ENCODE measurements at places on chromosomes 3 and 15.

- no peak for DNase-seq
Observed at GRCh38 chr3:30711151-30711550, 104.8 kb downstream of the TGFBR2 start.

GRCh38 chr3:128468285-128468790, 1.6 kb upstream of the DNAJB8 start:
- DNase-seq, result no peak

- no peak for DNase-seq
Observed at GRCh38 chr3:9404680-9405079, 7.3 kb downstream of the SETD5 start.

DNA sequence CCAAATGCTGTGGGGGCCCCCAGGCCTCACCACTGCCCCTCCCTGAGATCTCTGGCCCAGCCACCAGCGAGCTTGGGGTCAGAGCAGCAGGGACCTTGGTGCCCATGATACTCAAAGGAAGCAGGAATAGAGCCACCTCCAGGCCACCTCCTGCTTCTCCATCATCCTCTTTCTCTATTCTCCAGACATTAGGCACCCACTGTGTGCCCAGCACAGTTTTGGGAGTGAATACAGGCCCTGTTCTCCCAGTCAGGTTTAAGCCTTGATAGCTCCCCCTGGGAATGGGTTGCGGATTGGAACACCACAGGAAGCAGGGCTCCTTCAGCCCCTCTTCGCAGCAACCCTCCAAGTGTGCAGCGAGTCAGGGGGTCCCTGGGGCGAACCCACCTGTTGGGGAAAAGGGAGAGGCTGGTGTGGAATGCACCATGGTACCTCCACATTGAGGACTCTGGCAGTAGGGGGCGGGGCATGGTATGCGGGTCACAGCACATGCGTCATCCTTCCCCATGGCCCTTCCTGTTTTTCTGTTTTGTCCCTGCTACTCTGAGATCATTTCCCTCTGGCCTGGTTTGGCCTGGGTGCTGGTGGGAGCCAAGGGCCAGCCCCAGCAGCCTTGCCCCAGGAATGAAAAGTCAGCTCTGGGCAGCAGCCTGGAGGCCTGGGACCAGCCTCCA, 14.2 kb upstream of the SEMA3B start:
- DNase-seq, result no peak

- no peak for DNase-seq
Observed at GRCh38 chr15:55707518-55707917, 35.4 kb downstream of the PRTG start.

Measured in fibroblast of skin of abdomen (primary cell).